CD4-positive, CD25-positive, alpha-beta regulatory T cell (primary cell): ENCODE measurements at places on chromosomes 2 and 18.

DNA sequence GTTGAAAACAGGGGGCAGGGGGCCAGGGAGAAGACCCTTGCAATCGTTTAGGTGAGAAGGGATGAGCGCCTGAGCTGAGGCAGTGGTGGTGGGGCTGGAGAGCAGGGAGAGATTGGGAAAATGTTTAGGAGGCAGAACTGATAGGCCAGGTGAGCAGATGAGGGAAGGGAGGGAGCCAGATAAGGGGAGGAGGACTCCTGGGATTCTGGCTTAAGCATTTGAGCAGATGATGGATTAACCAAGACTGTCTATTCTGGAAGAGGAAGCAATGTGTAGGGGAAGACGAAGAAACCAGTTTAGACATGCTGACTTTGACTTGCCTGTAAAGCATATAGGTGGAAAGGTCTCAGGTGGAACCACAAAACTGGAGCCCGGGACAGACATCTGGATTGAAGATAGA is 49.9 kb upstream of the ASPRV1 start:
- DNase-seq = no peak

DNA sequence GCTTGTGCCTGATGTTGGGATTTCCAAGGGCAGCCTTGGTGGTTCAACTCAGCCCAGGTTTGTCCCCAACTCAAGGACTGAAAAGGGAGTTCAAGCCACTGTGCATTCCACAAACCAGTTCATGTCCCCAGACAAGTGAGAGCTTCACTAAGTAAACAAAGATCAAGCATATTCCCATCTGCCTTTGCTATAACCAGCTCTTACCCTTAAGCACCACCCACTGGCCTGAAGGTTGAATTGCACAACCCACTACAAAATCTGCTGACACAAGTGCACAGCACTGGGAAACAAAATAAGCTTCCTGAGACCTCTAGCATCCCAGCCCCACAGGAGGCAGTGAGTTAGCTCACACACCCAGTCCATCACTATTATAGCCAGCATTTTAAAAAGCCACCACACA is 516.7 kb downstream of the NR4A2 start:
- no peak for DNase-seq

DNA sequence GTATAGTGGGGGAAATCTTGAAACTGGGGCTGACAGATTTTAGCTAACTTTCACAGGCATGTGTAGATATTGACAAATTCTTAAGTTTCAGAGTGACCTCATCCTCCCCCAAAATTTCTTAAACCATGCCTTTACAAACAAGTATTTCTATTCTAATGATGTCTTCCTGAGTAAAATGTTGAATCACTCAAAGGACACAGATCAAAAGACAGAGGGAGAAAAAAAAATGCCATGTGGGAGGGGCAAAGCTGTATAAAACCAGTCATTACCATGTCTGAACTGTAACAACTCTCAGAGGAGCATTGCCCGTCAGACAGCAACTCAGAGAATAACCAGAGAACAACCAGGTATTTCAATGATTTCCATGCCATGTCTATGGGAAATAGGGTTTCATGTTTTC is at the start of gene SERPINB2:
Gene SERPINB2, plus strand, starts transcription at position 282 of the 400 bp plus-strand sequence. CDS start 3,740 bp downstream, outside the sequence.
- DNase-seq = no peak

GRCh38 chr2:101843048-101843447 is 145.5 kb downstream of the MAP4K4 start:
- DNase-seq = no peak
